ENCODE measurements at places on chromosomes 7 and 10.

DNA sequence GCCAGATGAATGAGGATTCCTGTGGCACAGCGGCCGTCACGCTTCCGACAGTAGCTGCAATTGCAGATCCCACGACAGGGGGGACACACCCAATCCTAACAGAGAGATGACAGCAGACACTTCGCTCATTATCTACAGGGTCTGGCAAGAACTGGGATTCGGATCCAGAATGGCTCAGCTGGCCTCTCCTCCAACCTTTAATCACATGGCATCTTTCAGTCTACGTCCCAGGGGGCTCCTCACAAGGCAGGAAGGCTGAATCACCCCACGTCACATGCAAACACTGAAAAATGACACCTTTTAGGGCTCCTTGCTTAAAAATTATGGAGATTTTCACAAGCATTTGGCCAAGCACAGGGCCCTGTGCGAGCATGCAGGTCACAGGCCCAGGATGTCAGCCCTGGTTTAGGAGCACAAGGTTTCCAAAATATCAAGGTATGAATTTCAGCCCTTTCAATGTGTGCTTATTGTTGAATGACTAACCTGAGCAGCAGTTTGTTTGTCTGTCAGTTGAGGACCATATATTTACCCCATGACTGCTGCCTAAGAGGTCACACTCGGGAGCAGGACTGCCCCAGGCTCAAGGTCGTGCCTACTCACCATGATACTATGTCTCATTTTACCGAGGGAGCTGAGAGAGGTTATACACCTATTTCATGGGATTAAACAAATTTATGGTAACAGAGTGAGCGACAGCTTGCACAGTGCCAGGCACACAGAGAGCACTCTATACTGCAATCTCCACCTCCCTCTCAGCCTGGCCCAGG, 42.5 kb downstream of the CDCA7L start:
- DNase-seq = no peak

DNA sequence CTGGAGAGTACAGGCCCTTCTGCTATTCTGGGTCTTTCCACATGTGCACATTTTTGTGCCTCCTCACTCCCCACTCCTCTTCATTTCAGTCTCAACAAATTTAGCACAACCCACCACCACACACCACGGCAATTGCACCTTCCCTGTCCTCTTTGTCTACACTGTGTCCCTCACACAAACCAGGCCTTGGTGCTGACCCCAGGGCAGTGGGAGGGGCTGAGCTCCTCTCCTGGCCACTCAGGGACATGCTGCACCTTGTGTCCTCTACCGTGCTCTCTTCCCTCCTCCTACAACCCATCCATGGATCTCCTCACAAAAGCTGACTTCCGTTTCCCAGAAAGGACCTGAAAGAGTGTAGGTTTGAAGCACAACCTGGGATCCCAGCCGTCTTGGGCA, 90.9 kb upstream of the IKZF1 start:
- no peak for DNase-seq

- no peak for DNase-seq
Measured at GRCh38 chr7:27575613-27576012, 87.1 kb downstream of the HIBADH start.

DNA sequence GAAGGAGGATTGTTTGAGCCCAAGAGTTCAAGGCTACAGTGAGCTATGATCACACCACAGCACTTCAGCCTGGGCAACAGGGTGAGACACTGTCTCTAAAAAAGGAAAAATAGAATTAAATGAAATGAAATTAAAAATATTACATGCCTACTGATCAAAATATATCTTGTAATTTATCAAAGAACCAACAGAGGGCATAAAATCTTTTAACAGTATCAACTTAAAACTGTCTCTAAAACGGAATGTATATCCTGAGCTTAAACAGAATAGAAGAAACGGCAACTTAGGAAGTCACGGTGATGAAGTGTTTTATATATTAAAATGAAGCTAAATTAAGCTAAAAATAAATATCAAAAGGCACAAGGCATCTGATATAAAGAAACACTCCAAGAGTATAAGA, 78.8 kb downstream of the MTPAP start:
- DNase-seq = no peak

DNA sequence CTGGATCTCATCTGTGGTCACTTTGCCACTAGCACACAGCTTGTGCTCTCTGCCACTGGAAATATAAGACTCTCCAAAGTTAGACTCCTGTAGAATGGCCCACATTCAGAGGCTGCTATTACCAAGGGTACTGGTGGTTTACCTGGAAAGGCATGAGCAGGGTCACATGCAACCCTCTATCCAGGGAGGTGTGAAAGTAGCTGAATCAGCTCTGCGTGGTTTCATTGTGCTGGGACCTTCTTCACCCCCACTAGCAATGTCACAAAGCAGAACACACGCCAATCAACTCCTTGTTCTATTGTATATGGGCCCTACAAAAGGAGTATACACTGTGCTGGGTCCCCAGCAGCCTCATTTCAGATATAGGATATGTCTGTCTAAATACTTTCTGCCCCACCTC, 353.6 kb upstream of the AUTS2 start:
- no peak for DNase-seq

- no peak for DNase-seq
Measured at GRCh38 chr7:106178593-106179134, 66.6 kb upstream of the SYPL1 start.
